Trophoblast cell (in vitro differentiated cells and primary cell): ENCODE measurements at places on chromosomes 5 and 9.

DNA sequence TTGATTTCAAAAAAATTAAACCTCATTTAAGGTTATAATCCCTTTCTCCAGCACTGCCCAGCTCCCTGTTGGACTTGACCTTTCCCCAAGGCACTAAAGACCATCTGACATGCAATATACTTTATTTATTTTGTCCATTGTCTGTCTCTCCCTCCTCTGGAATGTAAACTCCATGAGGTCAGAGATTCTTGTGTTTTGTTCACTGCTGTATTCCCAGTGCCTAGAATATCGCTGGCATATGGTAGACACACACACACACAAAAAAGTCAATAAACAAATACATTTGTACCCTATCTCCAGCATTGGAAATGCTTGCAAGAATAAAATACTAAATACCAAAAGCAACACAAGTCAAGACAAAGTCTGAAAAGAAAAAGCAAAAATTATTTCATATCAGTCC lies 17.3 kb upstream of the ARSB start:
- H3K4me3 ChIP-seq, result no peak overlapping the region
- H3K27ac ChIP-seq, result no peak overlapping the region
- no peaks in the 10 kb centered on the region for H3K4me1 ChIP-seq
- no peaks in the 10 kb centered on the region for H3K36me3 ChIP-seq
- no peak for DNase-seq
- H3K27me3 ChIP-seq, result no peaks in the 10 kb centered on the region

DNA sequence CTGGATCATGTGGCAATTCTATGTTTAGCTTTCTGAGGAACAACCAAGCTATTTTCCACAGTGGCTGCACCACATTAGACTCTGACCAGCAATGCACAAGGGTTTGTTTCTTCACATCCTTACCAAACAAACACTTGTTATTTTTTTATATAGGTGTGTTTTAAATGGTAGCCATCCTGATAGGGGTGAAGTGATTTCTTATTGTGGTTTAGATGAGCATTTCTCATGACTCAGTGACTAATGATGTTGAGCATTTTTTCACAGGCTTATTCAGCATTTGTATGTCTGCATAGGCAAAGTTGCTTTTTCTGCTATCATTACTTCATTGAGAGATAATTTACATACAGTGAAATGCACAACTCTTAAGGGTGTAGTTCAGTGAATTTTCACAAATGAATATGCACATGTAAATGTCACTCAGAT lies 36.0 kb downstream of the ANKRD33B start:
- H3K27ac ChIP-seq, result no peak overlapping the region
- H3K4me3 ChIP-seq, result no peak overlapping the region
- H3K27me3 ChIP-seq, result no peaks in the 10 kb centered on the region
- H3K4me1 ChIP-seq, result peaks cover 10% of the 10 kb centered on the region

DNA sequence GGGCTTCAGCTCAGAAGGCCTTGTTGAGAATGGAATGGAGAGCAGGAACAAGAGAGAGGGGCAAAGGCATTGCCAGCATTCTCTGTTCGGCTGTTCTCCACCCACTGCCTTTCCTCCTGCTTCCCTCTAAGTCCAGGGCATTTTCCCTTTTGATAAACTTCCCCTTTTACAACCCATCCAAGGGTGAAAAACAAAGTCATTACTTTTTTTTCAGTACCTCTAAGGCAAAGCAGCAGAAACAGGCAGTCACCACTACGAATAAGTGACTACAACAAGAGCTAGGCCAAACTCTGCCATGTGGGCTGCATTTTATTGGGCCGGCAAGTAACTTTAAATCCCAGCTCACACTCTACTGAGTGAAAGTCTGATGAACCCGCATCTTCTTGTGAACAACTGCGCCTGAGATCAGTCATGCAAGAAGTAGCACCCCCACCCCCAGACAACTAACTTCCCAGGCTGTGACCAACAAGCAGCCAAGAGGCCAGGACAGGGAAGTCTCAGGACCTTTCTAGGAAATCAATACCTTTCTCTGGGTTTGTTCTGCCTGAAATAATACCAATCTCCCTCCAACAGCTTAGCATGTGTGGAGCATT lies 13.1 kb downstream of the IL7R start:
- no peaks in the 10 kb centered on the region for H3K36me3 ChIP-seq
- no peaks in the 10 kb centered on the region for H3K4me1 ChIP-seq
- no peak overlapping the region for H3K27ac ChIP-seq
- no peaks in the 10 kb centered on the region for H3K27me3 ChIP-seq
- H3K4me3 ChIP-seq, result no peak overlapping the region

GRCh38 chr5:41519801-41520200 lies 9.4 kb upstream of the PLCXD3 start:
- H3K27ac ChIP-seq, result no peak overlapping the region
- H3K27me3 ChIP-seq, result no peaks in the 10 kb centered on the region
- no peaks in the 10 kb centered on the region for H3K4me1 ChIP-seq
- H3K4me3 ChIP-seq, result no peak overlapping the region
- no peak for DNase-seq

- no peaks in the 10 kb centered on the region for H3K4me1 ChIP-seq
- DNase-seq, result no peak
- no peak overlapping the region for H3K27ac ChIP-seq
- no peak overlapping the region for H3K4me3 ChIP-seq
- no peaks in the 10 kb centered on the region for H3K27me3 ChIP-seq
Measured at GRCh38 chr5:78785454-78785853, 136.9 kb upstream of the LHFPL2 start.
